ENCODE measurements at places on chromosomes 6 and 20.

GRCh38 chr6:44254191-44255104 lies 2.9 kb downstream of the SLC35B2 start:
- DNase-seq: no peak

DNA sequence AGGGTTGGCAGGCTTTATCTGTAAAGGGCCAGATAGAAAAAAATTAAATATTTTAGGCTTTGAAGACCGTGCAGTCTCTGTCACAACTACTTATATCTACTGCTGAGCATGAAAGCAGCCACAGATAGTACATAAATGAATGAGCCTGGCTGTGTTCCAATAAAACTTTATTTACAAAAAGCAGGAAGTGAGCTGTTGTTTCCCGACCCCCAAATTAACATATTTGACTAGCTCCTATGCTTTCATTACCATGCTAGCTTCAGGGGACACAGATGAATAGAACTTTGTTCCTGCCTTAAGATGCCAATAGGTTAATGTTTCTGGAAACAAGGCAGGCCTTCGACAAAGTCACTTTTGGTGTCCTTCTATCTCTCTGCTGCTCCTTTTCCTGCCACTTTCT lies 1058.0 kb upstream of the FLRT3 start:
- DNase-seq: no peak

GRCh38 chr6:137309078-137309762 lies 90.0 kb upstream of the IFNGR1 start:
- peak; percentile 16 for DNase-seq

DNA sequence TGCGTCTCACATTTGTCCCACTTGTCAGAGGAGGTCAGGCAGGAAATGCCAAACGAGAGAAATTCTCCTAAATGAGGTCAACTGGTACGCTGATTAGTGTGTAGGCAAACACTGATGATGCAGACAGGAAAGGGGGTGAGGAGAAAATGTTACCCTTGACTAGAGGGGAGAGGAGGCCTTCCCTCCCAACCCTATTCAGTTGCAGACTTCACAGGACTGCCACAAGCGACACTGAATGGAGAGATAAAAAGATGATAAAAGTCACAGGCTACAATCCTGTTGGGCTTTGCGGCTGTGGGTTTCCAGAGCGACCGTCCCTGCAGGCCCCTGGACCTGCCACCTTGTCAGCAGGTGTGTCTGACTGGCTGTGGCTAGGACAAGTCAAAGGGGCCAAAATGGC lies 569.4 kb downstream of the CDH26 start:
- DNase-seq: no peak

- peak; percentile 6 for DNase-seq
These were observed 117.3 kb upstream of the ARMC2 start for GRCh38 chr6:108730635-108731515.

DNA sequence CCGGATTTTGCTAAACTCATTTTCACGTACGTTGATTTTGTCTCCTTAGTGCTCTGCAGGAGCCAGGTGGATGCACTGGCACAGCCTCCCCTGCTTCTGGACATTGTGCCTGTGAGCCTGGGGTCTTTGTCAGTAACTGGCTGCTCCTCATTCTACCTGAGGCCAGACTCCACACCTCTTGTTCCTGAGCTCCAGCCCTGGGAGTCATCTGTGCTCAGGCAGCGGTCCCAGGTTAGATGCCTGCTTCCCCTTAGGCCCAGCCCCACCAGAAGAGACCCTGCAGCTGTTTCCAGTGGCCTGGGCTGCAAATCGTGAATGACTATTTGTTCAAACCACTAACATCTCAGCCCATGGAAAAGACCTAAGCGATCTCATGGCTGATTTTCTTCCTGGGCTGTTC lies 129.1 kb downstream of the ERMARD start:
- no peak for DNase-seq

DNA sequence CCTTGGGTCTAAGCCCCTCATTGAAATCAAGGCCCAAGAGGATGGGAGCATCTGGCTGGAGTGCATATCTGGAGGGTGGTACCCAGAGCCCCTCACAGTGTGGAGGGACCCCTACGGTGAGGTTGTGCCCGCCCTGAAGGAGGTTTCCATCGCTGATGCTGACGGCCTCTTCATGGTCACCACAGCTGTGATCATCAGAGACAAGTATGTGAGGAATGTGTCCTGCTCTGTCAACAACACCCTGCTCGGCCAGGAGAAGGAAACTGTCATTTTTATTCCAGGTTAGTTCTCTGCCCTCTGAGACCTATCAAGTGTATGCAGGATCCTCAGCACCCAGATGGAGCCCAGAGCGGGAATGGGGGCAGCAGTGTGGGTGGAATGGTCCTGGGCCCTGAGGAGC lies 5.1 kb downstream of the BTN2A2 start:
- DNase-seq: no peak

DNA sequence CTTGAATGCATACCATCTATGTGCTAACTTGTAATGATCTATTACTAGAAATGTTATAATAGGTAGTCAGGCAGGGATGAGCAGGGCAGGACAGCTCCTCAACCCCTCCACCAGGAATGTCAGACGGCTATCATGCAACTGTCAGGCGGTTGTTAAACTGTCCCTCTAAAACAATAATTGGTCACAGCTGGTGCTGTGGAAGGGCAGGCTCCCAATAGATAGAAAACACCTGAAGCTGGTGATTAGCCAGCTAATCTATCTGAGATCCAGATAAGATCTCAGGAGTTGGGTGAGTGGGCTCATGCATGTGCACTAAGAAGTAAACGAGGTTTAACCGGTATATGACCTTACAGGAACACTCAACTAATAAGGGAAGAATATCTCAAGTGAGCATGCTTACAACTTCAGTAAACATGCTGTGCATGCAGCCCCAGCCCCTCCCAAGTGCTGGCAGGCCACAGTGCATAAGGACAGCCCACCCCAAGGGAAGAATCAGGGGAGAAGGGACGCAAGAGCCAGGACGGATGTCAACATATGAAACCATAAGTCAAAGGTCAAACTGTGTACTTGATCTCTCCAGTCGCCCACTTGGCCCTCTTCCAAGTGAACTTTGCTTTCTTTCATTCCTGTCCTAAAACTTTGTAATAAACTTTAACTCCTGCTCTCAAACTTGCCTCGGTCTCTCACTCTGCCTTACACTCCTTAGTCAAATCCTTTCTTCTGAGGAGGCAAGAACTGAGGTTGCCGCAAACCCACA lies 566.2 kb upstream of the NRSN1 start:
- no peak for DNase-seq

GRCh38 chr6:108622641-108623298 lies 62.1 kb downstream of the FOXO3 start:
- no peak for DNase-seq

DNA sequence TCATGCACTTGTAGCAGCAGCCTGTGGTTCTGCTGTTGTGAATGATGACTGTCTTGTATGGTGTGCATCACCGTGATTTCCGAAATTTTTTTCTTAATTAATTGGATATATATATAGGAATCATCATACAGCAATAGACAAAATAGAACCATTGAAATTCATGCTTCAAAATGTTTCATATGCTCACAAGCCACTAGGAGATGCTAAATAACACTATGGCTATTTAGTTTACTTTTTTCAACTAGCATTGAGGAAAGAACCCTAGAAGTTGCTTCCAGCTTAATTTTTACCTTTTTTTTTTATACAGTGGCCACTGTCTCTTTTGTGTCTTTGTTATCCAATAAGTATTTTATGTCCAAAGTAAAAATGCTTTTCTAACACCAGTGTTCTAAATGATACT lies 485.4 kb downstream of the CDKAL1 start:
- no peak for DNase-seq

GRCh38 chr6:169829786-169830185 lies 78.4 kb downstream of the ERMARD start:
- DNase-seq: no peak

- DNase-seq: no peak
These were observed 22.7 kb upstream of the SNTA1 start for GRCh38 chr20:33466303-33466646.

GRCh38 chr6:144897441-144897921 lies 612.3 kb downstream of the UTRN start:
- no peak for DNase-seq

GRCh38 chr6:63649847-63650265 lies 14.3 kb downstream of the PHF3 start:
- DNase-seq: no peak

DNA sequence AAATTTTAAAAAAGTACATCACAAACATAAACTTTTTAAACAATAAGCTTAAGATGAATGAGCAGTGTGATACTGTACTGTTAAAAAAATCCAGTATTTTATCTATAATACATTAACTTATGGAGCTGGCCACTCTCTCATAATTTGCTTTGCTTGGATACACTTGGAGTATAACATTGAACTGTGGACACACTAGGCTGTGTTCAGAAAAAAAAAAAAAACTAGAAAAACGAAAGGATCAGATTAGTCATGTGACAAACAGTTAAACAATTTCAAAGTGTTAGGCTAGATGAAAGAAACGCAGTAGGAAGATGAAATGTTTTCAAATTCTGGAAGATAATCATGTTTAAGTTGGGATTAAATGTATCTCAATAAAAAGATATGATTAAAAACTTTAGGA lies 220.0 kb downstream of the GRIK2 start:
- no peak for DNase-seq

- DNase-seq: no peak
These were observed 65.1 kb downstream of the PLG start for GRCh38 chr6:160766989-160767646.

DNA sequence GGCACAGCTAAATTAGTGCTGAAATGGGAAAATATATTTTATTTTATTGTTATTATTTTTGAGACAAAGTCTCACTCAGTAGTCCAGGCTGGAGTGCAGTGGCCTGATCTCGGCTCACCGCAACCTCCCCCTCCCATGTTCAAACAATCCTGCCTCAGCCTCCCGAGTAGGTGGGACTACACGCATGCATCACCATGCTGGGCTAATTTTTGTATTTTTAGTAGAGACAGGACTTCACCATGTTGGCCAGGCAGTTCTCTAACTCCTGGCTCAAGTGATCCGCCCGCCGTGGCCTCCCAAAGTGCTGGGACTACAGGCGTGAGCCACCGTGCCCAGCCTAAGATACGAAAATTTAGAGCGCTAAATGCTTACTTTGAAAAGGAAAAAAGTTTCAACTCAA lies 4.8 kb downstream of the RAB23 start:
- no peak for DNase-seq

DNA sequence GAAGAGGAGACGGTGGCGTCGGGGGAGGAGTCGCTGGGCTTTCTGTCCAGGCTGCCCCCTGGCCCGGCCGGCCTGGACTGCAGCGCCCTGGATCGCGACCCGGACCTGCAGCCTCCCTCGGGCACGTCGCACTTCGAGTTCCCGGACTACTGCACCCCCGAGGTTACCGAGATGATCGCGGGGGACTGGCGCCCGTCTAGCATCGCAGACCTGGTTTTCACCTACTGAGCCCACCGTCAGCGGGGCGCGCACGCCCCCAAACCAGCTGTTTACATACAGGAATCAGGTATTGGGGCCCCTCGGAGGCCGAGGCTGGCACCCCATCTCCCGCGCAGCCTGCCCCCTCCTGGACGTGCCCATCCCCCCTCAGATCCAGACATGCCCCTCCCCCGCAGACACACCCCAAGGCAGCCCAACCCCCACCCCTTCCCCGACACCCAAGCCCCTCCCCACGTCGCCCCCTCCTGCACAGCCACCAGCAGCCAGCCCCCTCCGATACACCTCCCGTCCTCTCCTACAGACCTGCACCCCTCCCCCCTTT lies 1.4 kb downstream of the SOX12 start:
- DNase-seq: no peak

DNA sequence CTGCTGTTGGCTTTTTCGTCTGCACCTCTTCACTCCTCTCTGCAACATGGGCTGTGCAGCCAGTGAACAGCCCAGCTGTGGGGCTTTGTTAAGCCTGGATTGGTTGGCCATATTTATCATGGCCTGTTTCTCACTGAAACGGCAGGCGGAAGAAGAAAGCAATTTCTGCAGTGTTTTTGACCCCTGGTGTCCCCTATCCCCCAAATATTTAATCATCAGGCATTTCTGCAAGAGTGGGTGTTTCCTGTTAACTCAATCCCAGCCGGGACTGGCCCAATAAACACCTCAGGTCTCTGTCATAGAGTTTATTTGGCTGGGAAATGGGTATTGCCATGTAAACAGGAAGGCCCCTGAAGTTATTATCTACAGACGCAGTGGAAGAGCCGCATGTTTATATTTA lies 174.8 kb upstream of the SUPT3H start:
- no peak for DNase-seq

GRCh38 chr6:3541006-3541585 lies 84.2 kb upstream of the SLC22A23 start:
- no peak for DNase-seq

DNA sequence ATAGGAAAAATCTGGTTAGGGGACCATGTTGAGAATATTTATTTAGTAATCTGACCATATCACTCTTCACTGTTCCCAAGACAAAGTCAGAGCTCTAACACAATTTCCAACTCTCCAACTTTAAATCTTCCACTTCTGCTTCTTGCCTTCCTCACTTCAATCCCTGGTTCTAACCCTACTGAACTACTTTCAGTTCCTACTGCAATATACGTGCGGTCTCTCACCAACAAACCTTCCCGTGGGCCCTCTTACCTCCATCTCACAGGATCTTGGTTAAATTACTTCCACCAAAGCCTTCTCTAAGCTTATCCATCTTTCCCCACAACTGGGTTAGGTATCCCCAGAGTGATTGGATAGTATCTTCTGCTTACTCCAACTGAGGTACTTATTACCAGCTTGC lies 8.0 kb downstream of the EIF2S2 start:
- DNase-seq: no peak

- no peak for DNase-seq
These were observed 52.7 kb downstream of the ADGRF1 start for GRCh38 chr6:46989398-46989797.

DNA sequence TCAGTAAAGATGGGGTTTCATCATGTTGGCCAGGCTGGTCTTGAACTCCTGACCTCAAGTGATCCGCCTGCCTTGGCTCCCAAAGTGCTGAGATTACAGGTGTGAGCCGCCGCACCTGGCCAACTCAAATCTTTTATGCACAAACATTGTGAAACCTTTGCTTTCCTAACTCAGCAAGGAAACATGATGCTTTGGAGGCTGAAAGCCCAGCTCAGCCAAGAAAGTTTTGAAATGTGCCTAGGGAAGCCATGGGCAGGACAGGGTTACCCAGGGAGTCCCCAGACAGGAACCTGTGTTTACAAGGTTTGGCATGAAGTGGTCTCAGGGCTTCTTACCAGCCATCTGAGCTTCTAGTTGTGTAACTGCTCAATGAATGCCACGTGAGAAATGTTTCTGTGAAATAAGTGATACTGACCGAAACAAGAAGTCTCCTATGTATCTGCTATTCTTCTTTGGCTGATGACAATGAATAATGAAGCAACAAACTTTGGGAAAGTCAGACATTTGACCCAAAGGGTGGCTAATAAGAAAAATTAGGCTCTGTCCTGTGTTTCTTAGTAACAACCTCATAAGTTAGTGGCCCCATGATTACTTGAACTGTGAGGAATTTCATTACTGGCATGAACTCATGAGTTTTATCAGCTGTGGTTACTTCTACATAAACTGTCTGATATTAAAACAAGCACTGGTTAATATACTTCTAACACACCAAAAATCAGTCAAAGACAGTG lies 163.5 kb downstream of the KIF6 start:
- DNase-seq: no peak

DNA sequence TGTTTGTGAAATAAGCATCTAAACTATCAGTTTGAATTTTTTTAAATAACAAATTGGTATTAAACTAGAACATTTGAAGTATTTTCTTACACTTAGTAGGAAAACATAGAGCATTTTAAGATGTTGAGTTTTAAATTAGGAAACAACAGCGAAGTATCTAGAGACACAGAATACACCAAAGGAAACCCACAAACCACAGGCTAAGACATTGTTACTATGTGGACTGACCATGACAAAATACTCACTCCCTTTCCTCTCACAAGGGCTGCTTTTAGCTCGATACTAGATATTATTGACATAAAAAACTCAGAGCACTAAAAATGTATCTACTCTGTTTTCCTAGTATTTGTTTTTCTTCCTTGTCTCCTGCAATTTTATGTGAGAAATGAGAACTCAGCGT lies 266.0 kb upstream of the CITED2 start:
- no peak for DNase-seq
